Mesothelial cell of epicardium (in vitro differentiated cells): ENCODE measurements at places on chromosomes 6 and 20. TPM values are rescaled to one million over a fixed set of nuclear protein-coding genes. Genes with fewer than 3 reads are reported as not detected.
A peak's percentile ranks its signal among the peaks of the same experiment; 100 is the strongest.

LY6G5C gene
- total RNA-seq: 1.5 to 2.3 TPM (median 2.3 TPM) in 3 replicates

SLC52A3 gene
- total RNA-seq: 0.25 to 0.36 TPM (median 0.29 TPM) in 3 replicates

GFRA4 gene
- not detected in 3 replicates for total RNA-seq

IFT52 gene
- 41.6 to 44.7 TPM (median 42.3 TPM) in 3 replicates for total RNA-seq

BPI gene
- total RNA-seq: not detected in 3 replicates

GRCh38 chr20:24771542-24772061 lies 177.5 kb upstream of the CST7 start:
- H3K4me1 ChIP-seq: peaks cover 9% of the 10 kb centered on the region
- no peak overlapping the region for H3K4me3 ChIP-seq
- DNase-seq: no peak
- no peak overlapping the region for H3K27ac ChIP-seq

GRCh38 chr6:55003719-55004430 lies 157.3 kb downstream of the FAM83B start:
- no peaks in the 10 kb centered on the region for H3K4me1 ChIP-seq
- H3K36me3 ChIP-seq: peaks cover 4% of the 10 kb centered on the region
- no peak for DNase-seq
- no peak overlapping the region for H3K4me3 ChIP-seq
- no peak overlapping the region for H3K27ac ChIP-seq

DNA sequence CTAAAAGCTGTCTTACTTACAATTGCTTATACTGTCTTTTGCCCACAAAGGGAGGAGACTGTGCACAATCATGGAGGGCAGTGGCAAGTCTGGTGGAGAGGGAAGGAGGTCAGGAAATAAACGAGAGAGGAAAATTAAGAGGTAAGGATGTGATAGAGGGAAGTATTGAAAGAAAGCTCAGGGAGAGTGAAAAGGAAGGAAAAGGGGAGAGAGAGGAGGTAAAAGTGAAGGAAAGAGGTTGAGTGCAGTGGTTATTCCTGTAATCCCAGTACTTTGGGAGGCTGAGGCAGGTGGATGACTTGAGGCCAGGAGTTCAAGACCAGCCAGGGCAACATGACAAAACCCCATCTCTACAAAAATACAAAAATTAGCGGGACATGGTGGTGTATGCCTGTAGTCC lies 82.7 kb upstream of the EPB41L1 start:
- H3K4me3 ChIP-seq: no peak overlapping the region
- H3K4me1 ChIP-seq: peaks cover 12% of the 10 kb centered on the region

CALHM4 gene
- total RNA-seq: not detected in 3 replicates

DNA sequence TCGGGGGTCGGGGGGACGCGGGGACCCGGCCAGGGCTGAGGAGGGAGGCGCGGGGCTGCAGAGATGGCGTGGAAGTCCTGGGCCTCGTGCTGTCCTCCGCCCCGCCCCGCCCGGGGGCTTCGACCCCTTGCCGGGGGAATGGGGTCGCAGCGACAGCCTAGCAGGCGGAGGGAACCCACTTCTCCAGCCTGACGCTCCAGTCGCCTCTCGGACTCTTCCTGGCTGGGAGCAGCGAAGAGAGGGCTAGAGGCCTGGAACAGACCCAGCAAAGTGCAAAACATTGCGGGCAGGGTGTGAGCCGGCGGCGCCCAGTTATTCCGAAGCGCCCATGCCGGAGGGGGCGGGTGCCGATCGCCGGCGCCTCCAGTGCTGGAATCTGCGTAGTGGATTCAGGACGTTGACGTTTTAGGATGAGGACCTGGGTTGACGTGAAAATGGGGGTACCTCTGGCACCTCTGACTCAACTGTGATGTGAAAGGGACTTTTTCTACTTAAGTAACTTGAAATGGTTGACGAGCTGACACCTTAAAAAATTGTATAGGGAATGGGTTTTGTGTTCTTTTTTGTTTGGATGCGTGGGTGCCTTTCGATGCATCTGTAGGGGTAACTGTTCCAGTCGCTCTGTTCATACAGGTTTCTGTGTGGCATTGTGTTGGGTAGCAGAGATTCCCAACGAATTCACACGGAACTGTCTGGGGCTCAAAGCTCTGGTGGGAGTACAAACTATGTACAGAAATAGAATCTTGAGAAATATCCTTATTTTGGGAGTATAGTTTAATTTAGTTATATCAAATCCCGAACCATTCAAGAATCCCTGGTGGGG lies 1.4 kb downstream of the SLC35F1 start:
- H3K4me3 ChIP-seq: peak overlapping the region; percentile 59
- H3K27me3 ChIP-seq: peaks cover 80% of the 10 kb centered on the region
- no peak for DNase-seq
- peaks cover 13% of the 10 kb centered on the region for H3K4me1 ChIP-seq
- no peaks in the 10 kb centered on the region for H3K36me3 ChIP-seq

DNA sequence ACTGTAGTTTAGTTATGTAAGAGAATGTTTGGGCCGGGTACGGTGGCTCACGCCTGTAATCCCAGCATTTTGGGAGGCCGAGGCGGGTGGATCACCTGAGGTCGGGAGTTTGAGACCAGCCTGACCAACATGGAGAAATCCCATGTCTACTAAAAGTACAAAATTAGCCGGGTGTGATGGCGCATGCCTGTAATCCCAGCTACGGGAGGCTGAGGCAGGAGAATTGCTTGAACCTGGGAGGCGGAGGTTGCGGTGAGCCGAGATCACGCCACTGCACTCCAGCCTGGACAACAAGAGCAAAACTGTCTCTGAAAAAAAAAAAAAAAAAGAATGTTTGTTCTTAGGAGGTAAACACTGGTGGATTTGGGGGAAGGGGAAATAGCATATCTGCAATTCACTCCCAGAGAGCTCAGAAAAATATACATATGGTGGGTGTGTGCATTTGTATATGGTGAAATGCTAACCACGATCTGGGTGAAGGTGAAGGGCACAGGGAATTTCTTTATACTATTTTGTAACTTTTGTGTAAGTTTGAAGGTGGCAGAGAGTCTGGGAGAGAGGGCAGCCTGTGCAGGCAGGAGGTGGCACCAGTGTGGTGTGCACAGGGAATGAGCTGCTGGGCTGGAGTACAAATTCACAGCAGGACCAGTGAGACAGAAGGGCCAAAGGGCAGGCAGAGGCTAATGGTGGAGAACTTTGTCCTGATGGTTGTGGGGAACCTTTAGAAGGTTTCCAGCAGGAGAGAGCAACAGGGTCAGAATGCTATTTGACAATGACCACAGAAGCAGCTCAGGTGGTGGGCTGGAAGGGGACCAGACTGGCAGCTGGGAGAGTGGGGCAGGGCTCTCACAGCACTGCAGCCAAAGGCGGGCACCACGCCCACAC lies 42.4 kb downstream of the SSR1 start:
- no peaks in the 10 kb centered on the region for H3K27me3 ChIP-seq
- peaks cover 7% of the 10 kb centered on the region for H3K4me1 ChIP-seq
- H3K27ac ChIP-seq: no peak overlapping the region
- no peaks in the 10 kb centered on the region for H3K36me3 ChIP-seq
- H3K4me3 ChIP-seq: no peak overlapping the region

GRCh38 chr6:53474010-53474409 lies 70.9 kb downstream of the GCLC start:
- H3K36me3 ChIP-seq: no peaks in the 10 kb centered on the region
- DNase-seq: no peak
- no peak overlapping the region for H3K4me3 ChIP-seq

SLC17A1 gene
- total RNA-seq: not detected in 3 replicates

APCDD1L gene
- total RNA-seq: 0.07 to 0.16 TPM in 2 of 3 replicates, not detected in the other

GRM1 gene
- total RNA-seq: 0.11 to 0.16 TPM in 2 of 3 replicates, not detected in the other
